ENCODE measurements at places on chromosomes 6 and 20.
A peak's percentile ranks its signal among the peaks of the same experiment; 100 is the strongest.

- DNase-seq = no peak
Observed at GRCh38 chr6:7647504-7647903, 57.5 kb downstream of the SNRNP48 start.

GRCh38 chr20:15807271-15807670 is 766.0 kb downstream of the KIF16B start:
- DNase-seq = no peak

DNA sequence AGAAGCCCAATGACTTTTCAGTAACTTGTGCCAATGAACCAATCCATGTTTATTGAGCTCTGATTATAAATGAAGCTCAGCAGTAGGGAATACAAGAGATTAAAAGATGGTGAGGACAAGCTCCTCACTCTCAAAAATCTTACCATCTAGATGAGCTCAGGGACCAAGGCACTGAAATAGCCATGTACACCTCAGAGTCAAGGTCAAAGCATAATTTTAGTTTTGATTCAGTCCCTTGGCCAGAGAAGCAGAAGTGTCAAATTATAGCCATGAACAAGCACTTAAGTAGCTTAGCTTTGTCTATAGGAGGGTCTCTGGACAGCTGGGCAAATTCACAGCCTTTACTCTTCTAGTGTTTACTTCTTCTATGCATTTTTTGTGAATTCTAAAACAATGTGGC is 131.0 kb upstream of the DTNBP1 start:
- no peak for DNase-seq

DNA sequence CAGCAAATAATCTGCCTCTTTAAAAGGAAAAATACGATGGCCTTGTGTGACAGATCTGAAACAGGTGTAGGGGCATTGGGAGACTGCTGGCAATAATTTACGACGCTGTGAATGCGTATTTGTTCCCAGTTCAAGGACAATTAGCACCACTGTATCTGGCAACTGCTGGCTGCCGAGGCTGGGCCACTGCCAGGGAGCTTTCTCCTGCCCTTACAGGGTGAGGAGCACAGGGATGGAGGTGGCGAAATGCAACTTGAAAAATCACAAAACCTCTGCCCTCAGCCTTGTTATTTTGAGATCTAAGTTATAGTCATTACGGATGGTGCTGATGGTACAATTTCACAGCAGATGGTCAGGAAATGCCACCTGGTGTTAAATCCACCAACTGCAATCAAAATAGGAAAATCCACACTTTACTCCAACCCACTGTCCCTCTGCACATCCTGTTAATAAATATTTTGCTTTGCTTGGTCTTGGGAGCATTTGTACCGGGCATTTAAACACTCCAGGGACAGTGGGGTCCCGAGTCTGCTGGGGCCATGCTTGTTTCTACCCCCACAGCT is 6.4 kb downstream of the MYLK4 start:
- DNase-seq = peak; percentile 19

GRCh38 chr6:138287144-138287955 is 69.1 kb upstream of the PBOV1 start:
- DNase-seq = peak; percentile 27

- DNase-seq = no peak
Observed at GRCh38 chr6:155779456-155779855, 323.8 kb upstream of the NOX3 start.

DNA sequence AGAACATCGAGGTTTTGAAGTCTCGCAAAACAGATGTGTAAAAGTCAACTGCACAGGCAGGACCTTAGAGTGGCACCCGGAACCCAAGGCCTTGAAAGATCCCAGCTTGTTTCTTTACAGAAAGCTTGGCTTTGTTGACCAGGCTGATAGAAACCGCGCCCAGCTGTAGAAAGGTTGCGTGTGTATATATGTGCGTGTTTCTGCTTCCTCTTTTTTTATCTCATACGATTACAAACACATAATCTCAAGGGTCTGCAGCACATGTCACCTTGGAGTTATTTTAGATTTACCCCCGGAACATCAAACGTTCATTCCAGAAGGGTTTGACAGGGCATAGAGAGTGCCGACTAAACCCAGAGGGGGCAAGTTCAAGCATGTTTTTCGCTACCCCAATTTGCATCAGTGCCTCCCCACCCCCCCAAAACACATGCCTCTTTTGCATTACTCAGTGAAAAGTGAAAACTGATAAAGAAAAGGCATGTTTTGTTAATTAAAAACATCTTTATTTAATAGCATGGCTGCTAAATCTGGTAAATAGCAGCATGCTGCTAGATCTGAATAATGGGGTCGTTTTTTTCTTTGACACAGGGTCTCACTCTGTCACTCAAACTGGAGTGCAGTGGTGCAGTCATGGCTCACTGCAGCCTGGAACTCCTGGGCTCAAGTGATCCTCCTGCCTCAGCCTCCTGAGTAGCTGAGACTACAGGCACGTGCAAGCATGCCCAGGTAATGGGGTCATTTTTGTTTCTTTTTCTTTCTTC is 33.2 kb upstream of the NCOA3 start:
- DNase-seq = no peak

Data from brain microvascular endothelial cell (primary cell).